Activated T-helper 1 cell treated with anti-CD3 and anti-CD28 coated beads, Interleukin-12 subunit alpha, Interleukin-12 subunit beta, Interleukin-2, Interleukin-4 antibody, amounts not matched to agents 30 ng/mL and 10 ng/mL and 1 ng/mL, durations not matched to agents 14 hours and 24 hours and 36 hours (primary cell): ENCODE measurements at places on chromosomes 11 and 22.

GRCh38 chr11:9789910-9790309 lies 126.0 kb downstream of the SWAP70 start:
- no peak overlapping the region for H3K4me3 ChIP-seq
- DNase-seq: no peak
- peaks cover under 1% of the 10 kb centered on the region for H3K36me3 ChIP-seq
- H3K4me1 ChIP-seq: no peaks in the 10 kb centered on the region

DNA sequence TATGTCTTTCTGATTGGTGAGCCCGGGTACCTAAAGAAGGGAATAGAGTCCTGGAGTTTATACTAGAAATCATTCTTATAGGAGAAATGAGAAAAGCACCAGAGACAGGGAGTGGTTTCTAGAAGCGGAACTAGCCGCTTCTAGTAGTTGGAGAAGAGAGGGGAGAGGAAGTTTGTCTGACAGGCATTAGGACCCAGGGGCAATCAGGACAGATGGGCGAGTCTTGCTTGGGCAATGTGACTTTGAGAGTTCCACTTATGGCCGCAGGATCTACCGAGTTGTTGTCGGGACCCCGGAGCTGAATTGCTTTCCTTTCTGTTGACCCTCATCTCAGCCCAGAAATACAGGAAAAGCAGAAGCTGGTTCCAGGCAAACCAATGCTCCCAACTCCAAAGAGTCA lies 596.8 kb upstream of the CNTN5 start:
- H3K4me3 ChIP-seq: no peak overlapping the region
- H3K27me3 ChIP-seq: no peaks in the 10 kb centered on the region
- DNase-seq: no peak
- no peaks in the 10 kb centered on the region for H3K36me3 ChIP-seq
- H3K4me1 ChIP-seq: no peaks in the 10 kb centered on the region
- H3K27ac ChIP-seq: no peak overlapping the region

DNA sequence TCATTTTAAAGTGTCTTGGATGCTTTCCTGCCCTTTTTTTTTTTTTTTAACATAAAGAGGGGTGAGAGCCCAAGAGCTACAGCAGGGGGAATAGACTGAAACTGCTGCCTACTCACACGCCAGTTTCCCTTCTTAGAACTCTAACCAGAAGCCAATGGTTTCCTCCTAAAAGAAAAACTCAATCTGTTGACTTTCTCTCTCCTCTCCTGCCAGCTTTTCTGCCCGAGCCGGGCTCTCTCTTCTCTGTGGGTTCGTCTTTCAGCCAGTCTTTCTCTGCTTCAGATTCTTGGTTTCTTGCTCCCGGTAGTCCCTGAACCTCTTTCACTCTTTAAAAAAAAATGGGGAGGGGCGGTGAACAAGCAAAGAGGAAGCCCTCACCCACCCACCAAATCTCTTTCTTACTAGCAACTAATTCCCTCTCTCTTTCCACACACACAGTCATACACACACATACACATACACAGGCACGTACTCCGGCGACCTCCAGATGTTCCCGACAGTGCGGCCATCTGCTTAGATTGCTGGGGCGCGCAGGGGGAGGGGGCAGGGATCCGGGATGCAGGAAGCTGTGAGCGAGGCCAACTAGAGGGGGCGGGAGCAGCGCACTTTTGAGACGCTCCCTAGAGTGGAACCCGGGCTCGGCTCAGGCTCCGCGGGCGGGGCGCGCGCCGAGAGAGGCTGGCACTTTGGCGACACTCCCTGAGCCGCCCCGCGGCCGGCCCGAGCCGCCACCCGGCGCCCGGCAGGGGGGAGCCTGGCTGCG lies 444 bp upstream of the TSKU start:
- peaks cover 2% of the 10 kb centered on the region for H3K36me3 ChIP-seq
- peak overlapping the region; percentile 73 for H3K4me3 ChIP-seq
- DNase-seq: peak; percentile 35
- peaks cover 9% of the 10 kb centered on the region for H3K4me1 ChIP-seq
- H3K27me3 ChIP-seq: peaks cover 40% of the 10 kb centered on the region

DNA sequence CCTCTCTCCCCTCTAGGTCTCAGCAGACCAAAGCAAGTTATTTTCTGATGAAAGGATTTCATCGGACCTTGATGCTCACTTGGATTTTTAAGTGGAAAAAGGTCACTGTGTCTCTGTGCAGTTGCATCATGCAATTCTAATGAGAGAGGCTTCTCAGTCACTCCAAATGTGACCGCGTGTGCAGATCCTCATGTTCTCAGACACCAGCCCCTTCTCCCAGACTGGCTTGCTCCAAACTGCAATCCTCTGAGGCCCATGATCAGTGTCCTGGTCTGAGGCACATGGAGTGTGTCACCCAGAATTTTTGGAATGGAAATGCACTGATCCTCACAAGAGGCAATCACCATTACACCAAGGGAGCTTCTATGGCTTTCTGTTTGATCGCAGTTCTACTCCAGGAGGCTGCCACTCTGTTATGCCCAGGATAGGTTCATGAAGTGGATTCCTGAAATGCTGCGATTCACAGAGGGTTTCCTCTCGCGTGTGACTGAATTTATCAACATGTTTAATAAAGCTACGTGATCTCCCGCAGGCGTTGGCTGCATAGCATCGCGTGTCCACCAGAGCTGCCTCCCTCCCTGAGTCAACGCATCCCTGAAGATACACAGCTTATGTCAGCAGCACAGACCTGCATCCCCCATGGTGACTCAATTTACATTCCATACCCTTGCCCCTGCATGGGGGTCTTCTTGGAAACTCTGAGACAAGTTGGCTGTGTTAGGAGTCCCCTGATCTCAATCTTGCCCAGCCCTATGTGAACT lies 544.6 kb upstream of the B3GAT1 start:
- H3K36me3 ChIP-seq: no peaks in the 10 kb centered on the region
- peaks cover 1% of the 10 kb centered on the region for H3K27me3 ChIP-seq
- no peak overlapping the region for H3K27ac ChIP-seq
- DNase-seq: no peak

- no peak overlapping the region for H3K4me3 ChIP-seq
- DNase-seq: no peak
- H3K4me1 ChIP-seq: no peaks in the 10 kb centered on the region
- H3K27me3 ChIP-seq: no peaks in the 10 kb centered on the region
- no peak overlapping the region for H3K27ac ChIP-seq
- H3K36me3 ChIP-seq: no peaks in the 10 kb centered on the region
Measured at GRCh38 chr11:21909145-21909544, 283.7 kb upstream of the ANO5 start.

- peak overlapping the region; percentile 43 for H3K4me3 ChIP-seq
- no peak for DNase-seq
- peaks cover 30% of the 10 kb centered on the region for H3K36me3 ChIP-seq
- H3K27me3 ChIP-seq: no peaks in the 10 kb centered on the region
- peak overlapping the region; percentile 57 for H3K27ac ChIP-seq
Measured at GRCh38 chr11:96267496-96268032, 75.4 kb downstream of the MAML2 start.

GRCh38 chr11:119728211-119728626 lies 781 bp downstream of the NECTIN1 start:
- H3K36me3 ChIP-seq: no peaks in the 10 kb centered on the region
- DNase-seq: no peak
- H3K4me1 ChIP-seq: no peaks in the 10 kb centered on the region
- peak overlapping the region; percentile 88 for H3K4me3 ChIP-seq
- H3K27me3 ChIP-seq: peaks cover 56% of the 10 kb centered on the region
- H3K27ac ChIP-seq: peak overlapping the region; percentile 79

DNA sequence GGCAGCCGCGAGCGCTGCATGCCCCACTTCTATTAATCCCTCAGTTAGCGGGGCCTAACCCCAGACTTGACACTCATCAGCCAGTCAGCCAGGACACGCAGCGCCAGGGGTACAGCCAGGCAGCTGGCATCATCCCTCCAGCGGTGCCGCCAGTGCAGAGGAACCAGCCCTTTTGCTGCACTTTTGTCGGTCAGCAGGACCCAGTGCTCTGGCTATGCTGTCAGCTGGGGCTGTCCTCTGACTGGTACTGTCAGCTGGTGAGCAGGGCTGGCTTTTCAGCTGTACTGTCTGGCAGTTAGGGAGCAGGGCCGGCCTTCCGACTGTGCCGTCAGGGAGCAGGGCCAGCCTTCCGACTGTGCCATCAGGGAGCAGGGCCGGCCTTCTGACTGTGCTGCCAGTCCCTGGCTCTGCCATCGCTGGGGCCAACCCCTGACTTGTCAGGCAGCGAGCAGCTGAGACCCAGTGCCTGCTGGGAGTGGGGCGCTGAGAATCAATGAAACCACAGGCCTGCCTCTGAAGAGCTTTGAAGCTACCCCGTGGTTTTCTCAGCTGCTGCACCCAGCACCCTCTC lies 115.4 kb downstream of the KIAA1671 start:
- peak overlapping the region; percentile 94 for H3K4me3 ChIP-seq
- H3K4me1 ChIP-seq: peaks cover 83% of the 10 kb centered on the region
- no peaks in the 10 kb centered on the region for H3K27me3 ChIP-seq
- H3K27ac ChIP-seq: peak overlapping the region; percentile 99
- H3K36me3 ChIP-seq: peaks cover 5% of the 10 kb centered on the region
- peak; percentile 82 for DNase-seq
